Aorta (tissue), 5 donors: ENCODE measurements at places on chromosomes 13 and 19.

DNA sequence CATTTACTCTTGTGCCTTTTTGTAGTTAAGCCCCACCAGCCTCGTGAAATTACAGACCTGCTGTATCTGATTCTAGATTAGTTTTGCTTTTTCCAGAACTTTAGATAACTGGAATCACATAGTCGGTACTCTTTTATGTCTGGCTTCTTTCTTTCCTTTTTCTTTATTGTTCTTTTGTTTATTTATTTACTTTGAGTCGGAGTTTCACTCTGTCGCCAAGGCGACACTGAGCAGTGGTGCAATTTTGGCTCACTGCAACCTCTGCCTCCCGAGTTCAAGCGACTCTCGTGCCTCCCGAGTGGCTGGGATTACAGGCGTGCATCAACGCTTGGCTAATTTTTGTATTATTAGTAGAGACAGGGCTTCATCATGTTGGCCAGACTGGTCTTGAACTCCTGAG is 6.0 kb upstream of the NCCRP1 start:
- DNase-seq: no peak

DNA sequence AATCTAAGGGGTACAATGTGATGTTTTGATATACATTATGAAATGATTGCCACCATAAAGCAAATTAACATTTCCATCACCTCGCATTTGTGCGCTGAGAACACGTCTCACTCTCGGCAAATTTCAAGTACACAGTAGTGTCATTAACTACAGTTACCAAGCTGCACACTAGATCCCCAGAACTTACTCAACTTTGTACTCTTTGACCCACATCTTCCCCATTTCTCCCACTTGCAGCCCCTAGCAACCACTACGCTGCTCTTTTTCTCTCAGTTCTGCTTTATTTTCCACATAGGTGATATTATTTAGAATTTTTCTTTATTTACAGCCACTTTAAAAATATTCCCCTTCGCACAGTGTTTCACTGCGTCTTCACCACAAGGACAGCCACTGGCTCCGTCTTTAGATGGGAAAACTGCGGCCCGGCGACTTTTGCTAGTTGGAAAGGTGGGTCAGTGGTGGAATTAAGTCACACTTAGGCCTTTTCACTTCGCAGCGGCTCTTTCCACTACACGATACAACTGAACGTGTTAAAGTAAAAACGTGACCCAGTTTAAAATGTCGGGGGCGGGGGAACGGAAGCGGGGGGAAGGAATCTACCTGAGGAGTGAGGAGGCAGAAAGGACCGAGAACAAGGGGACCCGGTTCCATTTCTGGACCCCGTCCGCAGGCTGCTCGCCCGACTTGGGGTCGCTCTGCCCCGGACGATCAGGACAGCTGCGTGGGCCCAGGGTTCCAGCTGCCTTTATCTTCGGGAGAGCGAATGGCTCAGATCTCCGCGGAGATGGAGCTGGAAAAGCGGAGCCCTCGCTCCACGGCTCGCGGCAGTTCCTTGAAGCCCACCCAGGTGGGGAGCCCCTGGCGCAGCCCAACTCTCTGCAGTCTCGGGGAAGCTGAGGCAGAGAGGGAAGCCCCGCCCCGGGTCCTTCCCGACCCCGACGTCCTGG is 486.1 kb downstream of the UQCRFS1 start:
- no peak for DNase-seq

GRCh38 chr13:103734837-103735236 is 668.6 kb upstream of the SLC10A2 start:
- DNase-seq: no peak

GRCh38 chr13:26601669-26602068 is 44.2 kb downstream of the WASF3 start:
- DNase-seq: no peak
